Activated CD8-positive, alpha-beta T cell treated with anti-CD3 and anti-CD28 coated beads for 36 hours (primary cell): ENCODE measurements at places on chromosomes 12 and 14. TPM values are rescaled to one million over a fixed set of nuclear protein-coding genes. Genes with fewer than 3 reads are reported as not detected.

Gene RND1
- 2.3 TPM for total RNA-seq

Gene IL31
- not detected for total RNA-seq

- H3K27ac ChIP-seq, result peak overlapping the region; percentile 86
- peak overlapping the region; percentile 56 for H3K4me3 ChIP-seq
Observed at GRCh38 chr14:68785534-68786490, 7.1 kb downstream of the ZFP36L1 start.

DNA sequence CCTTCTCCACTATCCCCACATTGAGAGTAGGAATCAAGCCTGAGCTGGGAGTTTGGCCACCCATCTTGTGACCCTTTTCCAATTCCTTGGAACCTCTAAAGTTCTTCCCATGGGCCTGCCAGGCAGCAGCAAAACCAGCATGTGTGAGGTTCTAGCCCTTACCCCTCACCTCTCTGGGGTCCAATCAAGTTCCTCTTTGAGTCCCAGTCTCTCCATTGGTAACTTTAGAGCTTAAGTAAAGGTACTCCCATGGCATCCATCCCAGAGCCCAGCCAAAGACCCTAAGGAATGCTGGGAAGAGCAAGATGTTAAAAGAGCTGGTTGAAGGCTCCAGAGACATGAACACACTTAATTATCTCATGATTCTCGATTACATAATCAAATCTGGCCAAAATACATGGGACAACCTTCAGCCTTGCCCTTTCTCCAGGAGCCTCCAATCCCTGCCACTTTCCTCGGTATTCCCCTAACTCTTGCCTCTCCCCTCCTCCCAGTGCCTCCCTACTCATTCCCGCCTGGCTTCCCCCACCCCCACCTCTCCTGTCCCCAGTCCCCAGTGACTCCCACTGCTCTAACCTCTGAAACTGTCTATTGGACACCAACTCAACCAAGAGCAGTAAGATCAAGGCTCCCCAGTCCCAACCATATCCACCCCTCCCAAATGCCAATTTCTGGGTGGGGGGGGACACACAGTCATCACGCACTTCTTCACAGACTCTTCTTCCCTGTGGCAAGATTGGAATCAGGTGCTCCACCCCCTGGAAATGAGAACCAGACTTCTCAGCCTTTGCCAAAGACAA is 4.8 kb upstream of the TNS2 start:
- no peak overlapping the region for H3K27ac ChIP-seq
- peaks cover 11% of the 10 kb centered on the region for H3K36me3 ChIP-seq
- H3K4me1 ChIP-seq, result peaks cover 27% of the 10 kb centered on the region
- H3K4me3 ChIP-seq, result peak overlapping the region; percentile 19
- no peak for DNase-seq

DNA sequence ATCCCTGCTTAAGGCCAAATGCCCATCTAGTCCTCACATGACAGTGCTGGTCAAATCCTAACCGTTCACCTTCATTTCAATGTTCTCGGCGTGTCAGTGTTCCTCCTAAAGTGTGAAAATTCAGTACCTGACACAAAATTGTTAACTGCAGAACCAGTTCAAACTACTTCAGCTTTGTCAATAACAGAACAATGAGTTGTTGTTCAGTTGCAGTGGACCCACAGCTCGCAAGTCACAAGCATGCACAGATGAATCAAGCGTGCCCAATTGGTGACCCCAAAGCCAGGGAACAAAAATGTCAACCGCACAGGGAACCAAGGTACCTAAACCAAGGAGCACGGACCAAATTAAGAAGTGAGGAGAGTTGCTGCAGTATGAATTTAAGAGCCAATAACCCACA is 23.2 kb downstream of the NRDE2 start:
- H3K27me3 ChIP-seq, result no peaks in the 10 kb centered on the region
- no peak overlapping the region for H3K4me3 ChIP-seq
- peaks cover 31% of the 10 kb centered on the region for H3K36me3 ChIP-seq
- H3K27ac ChIP-seq, result no peak overlapping the region
- DNase-seq, result no peak

DNA sequence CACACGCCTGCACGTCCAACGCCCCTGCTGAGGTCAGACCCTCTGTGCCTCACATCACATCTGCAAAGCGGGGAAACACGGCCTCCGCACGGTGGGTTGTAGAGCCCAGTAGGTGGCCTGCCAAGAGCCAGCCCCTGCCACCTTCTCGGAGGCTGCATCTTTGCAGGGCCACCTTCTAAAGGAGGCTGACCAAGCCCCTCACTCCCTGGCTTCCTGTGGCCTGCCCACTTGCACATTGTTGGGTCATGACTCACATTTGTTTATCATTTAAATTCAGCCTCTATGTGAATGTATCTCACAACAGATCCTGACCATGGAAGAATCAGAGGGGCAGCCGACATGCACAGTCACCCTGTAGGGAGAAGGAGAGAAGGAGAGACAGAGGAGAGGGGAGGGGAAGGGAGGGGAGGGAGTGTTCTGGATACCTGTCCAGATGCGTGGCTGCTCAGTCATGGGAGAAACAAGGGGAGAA is 319.5 kb upstream of the DIO3 start:
- H3K4me3 ChIP-seq, result no peak overlapping the region
- no peak overlapping the region for H3K27ac ChIP-seq
- DNase-seq, result no peak
- no peaks in the 10 kb centered on the region for H3K4me1 ChIP-seq
- no peaks in the 10 kb centered on the region for H3K36me3 ChIP-seq

DNA sequence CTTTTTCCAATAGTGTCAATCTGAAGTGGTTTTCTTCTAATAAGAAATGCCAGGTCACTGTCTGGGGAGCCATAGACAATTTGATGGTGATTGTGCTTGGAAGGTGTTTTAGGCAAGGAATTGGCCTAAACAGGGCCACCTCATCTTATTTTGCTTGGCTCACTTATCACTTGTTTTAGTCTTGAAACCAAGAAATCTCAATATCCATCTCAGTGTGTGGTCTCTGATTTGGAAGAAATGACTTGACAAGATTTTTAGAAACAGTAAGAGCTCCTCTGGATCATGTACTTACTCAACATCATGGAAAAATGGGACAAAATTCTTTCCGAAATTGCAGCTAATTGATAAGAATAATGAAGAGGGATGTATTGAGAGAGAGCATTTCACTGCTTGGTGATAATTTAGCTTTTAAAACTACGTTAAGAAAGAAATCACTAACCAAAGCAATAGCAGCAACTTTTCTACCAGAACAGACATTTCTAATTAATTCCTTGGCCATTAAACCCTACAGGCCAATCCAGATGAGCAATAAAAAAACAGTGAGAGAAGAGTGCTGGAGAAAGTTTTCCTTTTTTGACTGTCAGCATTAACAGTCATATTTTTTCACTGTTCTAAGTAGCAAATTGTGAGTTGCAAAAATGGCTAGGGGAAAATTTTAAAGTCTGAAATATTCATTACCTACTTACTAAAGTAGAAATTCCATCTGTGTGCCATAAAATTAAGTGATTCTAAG is 157.3 kb downstream of the AEBP2 start:
- no peak for DNase-seq
- H3K4me3 ChIP-seq, result no peak overlapping the region
- no peaks in the 10 kb centered on the region for H3K27me3 ChIP-seq

DNA sequence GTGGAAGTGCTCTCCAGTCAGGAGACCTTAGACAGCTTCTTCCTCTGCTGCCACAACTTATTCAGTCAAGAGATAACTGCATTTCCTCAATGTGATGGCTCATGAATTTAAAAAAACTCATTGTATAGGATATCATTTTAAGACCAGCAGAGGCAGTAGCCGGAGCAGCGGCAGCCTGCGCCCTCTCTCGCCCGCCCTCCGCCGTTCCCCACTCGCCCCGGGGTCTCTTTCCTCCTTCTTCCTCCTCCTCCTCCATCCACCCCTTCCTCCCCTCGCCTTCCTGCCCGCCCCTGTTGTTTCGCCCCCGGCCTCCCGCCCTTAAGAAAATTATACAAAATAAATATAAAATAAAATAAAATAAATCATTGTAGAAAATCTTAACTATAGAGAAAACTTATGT is 687.6 kb downstream of the FLRT2 start:
- no peaks in the 10 kb centered on the region for H3K27me3 ChIP-seq
- no peaks in the 10 kb centered on the region for H3K36me3 ChIP-seq
- DNase-seq, result no peak
- no peak overlapping the region for H3K27ac ChIP-seq

DNA sequence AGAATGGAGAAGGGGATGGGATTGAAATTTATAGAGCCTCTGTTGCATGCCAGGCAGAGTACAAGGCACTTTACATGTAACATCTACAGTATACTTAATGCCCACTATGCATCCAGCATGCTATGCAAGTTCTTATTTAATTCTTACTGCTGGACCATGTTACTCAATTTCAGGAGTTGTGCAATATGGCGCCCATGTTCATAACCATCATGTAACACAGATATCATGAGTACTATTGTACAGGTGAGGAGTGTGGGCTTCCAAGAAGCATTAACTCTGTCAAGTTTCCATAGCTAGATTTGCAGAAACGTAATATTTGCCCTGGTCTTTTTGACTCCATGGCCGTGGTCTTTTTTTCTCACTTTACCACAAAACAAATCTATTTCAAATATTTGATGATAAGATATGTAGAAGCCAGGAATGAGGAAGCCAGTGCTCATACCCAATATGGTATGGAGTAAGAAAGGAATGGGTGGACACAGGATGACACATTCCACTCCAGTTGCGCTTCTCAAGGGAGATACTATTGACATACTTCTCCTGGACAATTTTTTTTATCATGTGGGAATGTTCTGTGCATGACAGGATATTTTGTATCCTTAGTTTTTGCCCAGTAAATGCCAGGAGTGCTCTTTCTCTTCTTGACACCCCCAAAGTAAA is 191.8 kb downstream of the C12orf75 start:
- no peak overlapping the region for H3K27ac ChIP-seq
- no peaks in the 10 kb centered on the region for H3K36me3 ChIP-seq
- DNase-seq, result no peak
- H3K4me3 ChIP-seq, result no peak overlapping the region
- no peaks in the 10 kb centered on the region for H3K4me1 ChIP-seq
